Neuronal stem cell (in vitro differentiated cells): ENCODE measurements at places on chromosomes 2 and 18.

DNA sequence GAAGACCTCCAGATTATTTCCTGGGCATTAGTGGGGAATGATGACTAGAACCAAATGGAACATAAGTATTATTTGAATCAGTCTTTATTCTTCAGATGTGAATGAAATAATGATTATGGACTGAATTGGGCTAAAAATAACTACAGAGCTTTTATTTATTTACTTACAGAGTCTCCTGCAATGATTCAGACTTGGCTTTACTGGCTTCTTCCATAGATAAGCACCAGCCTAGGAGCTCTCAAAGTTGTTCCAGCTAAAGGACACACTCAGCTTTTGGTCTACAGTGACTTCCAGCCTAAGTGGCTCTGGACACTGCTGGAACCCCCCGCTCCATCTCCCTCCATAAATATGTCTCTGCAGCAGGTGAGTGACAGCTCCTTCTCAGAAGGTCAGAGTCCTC is 24.3 kb upstream of the ARHGAP25 start:
- DNase-seq, result no peak

DNA sequence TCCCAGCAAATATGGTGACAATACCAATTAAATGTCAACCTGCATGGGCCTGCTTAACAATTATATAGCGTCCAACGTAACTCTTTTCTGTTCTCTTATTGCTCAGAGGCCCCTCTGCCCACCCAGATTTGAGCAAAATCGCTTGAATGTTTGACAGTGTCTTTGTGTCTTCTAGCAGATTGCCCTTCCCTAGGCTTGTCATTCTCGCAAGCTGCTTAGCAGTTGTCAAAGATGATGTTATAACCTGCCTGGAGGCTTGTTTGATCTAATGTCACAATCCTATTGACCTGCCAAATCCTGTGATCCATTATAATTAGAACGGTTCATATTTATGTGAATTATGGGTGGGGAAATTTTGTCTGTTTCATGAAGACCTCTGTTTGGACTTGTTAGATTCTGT is 108.8 kb downstream of the FARSB start:
- no peak for DNase-seq

GRCh38 chr2:20514596-20515269 is 67.9 kb downstream of the RHOB start:
- DNase-seq, result no peak

DNA sequence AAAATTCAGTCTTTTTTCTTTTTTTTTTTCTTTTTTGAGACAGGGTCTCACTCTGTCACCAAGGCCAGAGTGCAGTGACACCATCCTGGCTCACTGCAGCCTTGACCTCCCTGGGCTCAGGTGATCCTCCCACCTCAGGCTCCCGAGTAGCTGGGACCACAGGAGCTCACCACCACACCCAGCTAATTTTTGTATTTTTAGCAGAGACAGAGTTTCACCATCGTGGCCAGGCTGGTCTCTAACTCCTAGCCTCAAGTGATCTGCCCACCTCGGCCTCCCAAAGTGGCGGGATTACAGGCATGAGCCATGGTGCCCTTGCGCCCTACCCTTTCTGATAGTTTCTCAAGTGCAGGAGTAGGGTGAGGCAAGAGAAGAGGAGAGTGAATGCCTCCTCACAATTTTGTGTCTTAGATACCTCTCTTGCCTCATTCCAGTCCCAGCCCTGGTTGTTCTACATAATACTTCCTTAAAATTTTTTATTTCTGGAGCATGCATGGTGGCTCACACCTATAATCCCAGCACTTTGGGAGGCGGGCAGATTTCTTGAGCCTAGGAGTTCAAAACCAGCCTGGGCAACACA is 68.2 kb upstream of the CAB39 start:
- no peak for DNase-seq

GRCh38 chr2:72745679-72746368 is 80.0 kb downstream of the EXOC6B start:
- peak; percentile 51 for DNase-seq

DNA sequence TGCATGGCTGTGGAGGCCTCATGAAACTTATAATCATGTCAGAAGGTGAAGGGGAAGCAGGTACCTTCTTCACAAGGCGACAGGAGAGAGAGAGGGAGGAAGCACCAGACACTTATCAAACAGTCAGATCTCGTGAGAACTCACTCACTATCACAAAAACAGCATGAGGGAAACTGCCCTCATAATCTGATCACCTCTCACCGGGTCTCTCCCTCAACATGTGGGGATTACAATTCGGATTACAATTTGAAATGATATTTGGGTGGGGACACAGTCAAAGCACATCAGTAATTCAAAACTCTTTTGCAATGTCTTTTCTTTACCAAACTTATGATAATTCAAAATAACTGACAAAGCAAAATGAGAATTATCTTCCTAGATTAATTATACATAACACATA is 8.5 kb upstream of the CCDC68 start:
- DNase-seq, result no peak

- no peak for DNase-seq
Observed at GRCh38 chr2:197241153-197241552, 69.4 kb downstream of the ANKRD44 start.

DNA sequence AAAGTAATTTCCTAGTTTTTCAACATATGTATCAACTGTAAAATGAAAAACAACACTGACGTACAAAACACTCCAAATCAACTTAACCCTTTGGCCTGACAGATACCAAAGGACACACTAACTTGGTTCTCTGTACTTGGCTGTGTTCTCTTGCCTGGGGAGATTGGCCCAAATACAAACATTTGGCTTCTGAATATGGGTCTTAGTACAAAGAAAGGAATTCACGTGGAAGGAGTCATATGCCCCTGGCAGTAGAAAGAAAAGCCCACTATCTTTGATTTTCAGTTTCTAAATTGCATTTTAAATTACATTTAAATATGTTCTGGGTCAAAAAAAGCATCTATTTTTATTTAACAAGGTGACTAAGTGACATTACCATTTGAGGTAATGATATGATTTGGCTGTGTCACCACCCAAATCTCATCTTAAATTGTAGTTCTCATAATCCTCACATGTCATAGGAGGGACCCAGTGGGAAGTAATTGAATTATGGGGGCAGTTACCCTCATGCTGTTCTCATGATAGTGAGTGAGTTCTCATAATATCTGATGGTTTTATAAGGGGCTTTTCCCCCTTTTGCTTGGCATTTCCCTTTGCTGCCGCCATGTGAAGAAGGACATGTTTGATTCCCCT is 153.6 kb upstream of the CCDC195 start:
- no peak for DNase-seq

GRCh38 chr2:36911012-36911411 is 55.3 kb downstream of the STRN start:
- no peak for DNase-seq

GRCh38 chr2:64737547-64737946 is 83.8 kb upstream of the SERTAD2 start:
- DNase-seq, result no peak

DNA sequence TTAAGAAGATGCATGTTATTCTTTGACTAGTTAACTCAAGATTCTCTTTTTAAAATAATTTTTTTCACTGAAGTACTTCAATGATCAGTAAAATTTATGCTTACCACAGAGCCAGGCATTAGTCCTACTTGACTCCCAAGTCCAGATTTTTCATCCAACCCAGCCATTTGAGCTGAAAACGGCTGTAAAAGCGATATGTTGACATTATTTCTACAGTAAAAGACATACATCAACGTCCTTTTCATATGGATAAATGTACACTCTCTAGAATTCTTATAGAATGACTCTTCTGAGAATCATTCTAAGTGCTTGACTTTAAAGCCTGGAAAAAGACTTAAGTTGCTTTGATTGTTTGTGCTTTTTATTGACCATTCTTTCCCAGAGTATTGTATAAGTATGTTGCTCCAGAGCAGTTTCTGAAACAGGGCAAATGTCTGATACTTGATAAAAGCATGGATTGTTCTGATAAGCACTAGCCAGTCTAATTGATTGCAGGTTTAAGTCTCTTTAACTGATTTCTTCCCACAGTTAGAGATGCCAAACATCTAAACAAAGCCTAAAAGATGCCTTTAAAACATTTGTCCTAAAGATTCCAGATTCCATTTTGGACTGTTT is 90.9 kb downstream of the COL5A2 start:
- no peak for DNase-seq

DNA sequence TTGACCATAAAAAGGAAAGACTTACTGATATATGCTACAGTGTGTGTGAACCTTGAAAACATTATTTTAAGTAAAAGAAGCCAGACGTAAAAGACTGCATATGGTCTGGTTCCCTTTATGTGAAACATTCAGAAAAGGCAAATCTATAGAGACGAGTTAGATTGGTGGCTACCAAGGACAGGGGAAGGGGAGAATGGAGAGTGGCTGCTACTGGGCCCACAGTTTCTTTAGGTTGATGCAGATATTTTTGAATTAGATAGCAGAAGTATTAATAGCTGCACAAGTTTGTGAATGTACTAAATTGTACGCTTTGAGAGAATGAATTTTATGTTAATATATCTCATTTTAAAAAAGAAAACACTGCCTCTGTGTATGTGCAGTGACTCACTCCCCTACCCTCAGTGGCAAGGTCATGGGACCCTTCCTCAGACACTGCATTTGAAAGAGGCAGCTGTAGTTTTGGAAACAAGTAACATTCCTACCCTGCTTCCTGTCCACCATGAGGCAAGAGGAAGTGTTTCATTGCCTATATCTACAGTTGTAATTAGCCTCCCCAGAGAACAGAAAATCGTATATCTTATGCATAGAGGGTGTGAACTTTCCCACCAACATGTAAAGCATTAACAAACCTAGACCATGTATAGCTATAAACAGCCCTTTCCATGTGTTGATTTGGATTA is 29.8 kb upstream of the ARMC9 start:
- DNase-seq, result no peak

DNA sequence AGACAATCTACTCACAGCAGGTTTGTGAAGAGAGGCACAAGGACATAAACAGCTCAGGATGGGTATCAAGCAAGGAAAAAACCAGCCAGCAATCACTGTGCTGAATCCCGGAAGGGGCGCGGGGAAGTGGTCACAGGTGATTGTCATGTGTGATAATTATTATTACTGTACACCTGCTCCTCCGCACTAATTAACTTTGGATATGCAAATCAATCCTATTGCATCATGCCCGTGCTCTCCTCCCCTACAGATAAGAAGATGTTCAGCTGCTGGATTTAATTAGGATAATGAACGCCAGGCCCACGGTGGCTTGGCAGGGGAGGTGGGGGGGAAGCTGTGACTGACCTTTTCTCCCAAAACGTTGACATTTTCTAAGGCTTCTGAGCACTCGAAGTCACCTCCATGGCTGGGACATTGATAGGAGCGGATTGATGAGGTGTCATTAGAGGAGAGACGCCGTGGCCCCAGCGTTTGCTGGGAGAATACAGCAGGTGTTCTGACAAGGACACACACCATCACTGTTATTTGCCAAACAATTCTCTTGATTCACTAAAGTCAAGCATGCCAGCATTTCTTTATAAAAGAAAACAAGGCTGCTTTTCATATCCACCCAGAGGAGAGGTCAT is 160.3 kb upstream of the VRK2 start:
- DNase-seq, result no peak

DNA sequence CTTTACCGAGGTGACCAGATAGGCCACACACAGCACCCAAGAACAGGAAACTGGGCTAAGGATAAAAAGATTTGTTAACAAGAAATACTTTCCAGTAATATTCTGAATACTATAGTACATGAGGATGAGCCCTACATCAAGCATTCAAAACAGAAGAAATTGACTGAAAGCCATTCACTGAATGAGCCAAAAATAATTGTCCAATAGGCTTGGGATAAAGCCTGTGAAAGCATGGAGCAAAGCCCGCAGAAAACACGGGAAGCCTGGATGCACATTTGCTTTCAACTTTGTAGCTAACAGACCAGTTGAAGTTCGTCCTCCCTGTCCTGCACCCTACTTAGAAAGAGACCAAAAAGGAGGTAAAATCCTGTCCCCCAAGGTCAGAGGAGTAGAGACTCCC is 56.3 kb downstream of the DIPK1C start:
- DNase-seq, result no peak

- DNase-seq, result no peak
Observed at GRCh38 chr2:47520825-47521665, 118.1 kb downstream of the MSH2 start.

- no peak for DNase-seq
Observed at GRCh38 chr2:240895656-240896388, at the start of gene MAB21L4. MAB21L4 (minus strand) TSS chr2:240896156; CDS start chr2:240895997, 159 bp downstream.

DNA sequence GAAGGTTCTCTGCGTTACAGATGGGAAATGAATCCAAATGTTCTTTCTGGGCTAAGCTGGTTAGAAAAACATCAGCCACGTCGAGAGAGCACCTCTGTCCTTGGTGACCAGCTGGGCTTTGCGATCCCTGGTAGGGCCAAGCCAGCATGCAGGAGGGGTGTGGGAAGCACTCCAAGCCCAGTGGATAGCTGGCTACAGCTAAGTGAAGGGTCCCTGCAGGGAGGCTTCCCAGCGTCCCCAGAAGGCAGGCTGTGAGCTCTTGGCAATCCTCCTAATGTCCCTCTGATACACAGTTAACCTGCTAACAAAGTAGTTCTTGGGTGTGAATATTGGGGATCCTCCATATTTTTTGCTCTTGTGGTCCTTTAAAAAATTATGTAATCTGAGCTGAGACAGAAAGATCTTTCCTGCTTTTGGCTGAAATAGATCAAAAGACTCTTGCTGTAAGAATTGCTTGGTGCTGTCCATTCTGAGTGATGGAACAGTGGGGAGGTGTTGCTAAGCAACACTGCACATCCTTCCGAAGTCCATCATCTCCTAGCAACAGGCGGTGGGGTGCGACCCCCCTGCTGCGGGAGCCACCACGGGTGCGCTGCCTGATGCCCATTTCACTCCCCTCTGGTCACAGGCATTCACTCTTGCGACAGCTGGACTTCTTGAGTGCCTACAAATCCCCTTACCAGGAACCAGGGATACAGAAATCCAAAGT is 88.5 kb upstream of the UXS1 start:
- DNase-seq, result no peak

GRCh38 chr2:196406-196805 is 67.4 kb downstream of the SH3YL1 start:
- no peak for DNase-seq

- no peak for DNase-seq
Observed at GRCh38 chr2:218325566-218326160, 31.0 kb upstream of the CATIP start.

- no peak for DNase-seq
Observed at GRCh38 chr2:216696321-216696720, 972 bp upstream of the IGFBP5 start.
